ENCODE measurements at places on chromosomes 3 and 15.
A peak's percentile ranks its signal among the peaks of the same experiment; 100 is the strongest.

DNA sequence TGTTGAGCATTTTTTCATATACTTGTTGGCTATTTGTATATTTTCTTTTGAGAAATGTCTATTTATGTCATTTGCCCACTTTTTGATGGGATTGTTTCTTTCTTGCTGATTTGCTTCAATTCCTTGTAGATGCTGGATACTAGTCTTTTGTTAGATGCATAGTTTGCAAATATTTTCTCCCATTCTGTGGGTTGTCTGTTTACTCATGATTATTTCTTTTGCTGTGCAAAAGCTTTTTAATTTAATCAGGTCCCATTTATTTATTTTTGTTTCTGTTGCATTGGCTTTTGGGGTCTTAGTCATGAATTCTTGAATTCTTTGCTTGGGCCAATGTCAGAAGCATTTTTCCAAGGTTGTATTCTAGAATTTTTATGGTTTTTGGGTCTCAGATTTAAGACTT is 251.7 kb downstream of the WNT5A start:
- DNase-seq, result no peak

GRCh38 chr3:171777596-171777995 is 32.7 kb downstream of the PLD1 start:
- no peak for DNase-seq

- DNase-seq, result no peak
Observed at GRCh38 chr3:9214599-9214998, 34.8 kb downstream of the SRGAP3 start.

- DNase-seq, result no peak
Observed at GRCh38 chr3:104805042-104805441, 561.7 kb upstream of the ALCAM start.

DNA sequence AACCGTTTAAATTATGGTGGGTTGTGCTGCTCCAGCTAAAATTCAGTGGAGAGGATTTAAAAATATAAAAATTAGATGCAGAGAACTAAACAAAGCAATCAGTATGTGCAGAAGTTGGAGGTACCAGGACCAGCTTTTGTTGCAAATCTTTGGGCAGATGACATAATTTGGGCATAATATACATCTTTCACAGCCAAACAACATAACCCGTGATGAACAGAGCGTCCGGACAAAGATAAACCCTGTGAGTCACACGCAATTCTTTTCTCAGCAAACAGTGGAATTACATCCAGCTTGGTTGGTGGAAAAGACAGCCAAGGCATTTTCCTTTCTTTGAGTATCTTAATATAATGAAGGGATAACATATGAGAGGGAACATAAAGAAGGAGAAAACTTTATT is 419.4 kb upstream of the ADAMTS9 start:
- DNase-seq, result no peak

- peak; percentile 91 for DNase-seq
Observed at GRCh38 chr15:88904624-88905327, 8.4 kb downstream of the MFGE8 start.

DNA sequence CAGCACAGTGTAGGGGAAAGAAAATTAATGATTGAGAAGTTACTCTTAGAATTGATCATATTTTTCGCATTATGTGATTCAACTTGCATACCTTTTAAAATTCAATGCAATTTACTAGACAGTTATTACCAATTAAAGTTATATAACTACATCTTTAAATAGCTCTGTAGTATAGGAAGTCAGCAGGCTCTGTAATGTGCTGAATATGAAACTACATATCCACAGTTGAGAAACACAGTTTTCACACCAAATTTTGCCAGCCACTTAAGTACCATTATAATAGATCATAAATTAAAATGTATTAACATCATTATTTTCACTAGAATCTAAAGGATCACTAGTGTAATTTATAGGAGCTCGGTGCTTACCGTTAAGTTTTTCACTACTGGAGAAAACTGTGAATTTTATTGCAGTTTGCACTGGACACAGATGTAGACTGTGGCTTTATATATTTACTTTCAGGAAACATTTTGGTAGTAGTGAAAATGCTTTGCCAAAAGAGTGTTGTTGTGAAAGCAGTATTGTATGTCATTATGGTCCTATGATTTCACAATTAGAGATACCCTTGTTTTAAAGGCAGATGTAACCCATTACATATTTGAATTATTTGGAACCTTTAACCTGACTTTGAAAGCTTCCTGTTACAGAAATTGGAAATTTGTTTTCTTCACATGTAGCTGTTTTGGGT is 113.6 kb downstream of the PLCL2 start:
- no peak for DNase-seq

DNA sequence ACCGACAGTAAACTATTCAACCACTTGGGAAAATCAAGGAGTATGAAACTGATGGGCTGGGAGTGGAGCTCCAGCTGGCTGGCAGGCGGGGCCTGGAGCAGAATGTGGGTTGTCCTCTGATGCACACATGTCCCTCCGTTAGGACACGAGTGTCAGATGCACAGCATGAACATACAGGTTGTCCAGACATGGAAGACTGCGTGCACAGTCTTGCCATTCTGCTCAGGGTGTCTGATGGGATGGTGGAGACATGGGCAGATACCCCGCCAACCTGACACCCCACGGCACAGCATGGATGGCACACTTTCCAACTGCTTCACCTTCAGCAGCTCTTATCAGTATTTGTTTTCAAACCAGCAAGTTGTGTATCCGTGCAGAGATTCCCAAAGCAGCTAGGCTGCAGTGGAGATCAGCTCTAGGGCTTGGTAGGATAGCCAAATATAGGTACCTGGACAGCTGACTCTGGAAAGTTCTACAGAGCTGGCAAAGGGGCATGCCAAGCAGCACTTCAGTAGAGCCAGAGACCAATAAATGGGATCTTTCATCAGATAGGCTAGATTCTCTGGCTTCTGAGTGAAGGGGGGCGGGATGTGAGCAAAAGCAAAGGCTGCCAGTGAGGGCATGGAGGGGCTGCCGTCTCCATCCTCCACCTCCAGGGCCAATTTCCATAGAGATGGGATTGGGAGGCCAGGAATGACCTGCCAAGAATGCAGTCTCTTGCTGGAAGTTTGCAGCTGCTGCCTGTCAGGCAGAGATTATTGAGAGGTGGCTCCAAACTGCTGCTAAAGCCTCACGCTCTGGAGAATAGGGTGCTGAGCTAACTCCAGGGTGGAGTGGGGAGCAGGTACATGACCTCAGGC is 47.2 kb upstream of the KY start:
- no peak for DNase-seq

- DNase-seq, result no peak
Observed at GRCh38 chr3:64575211-64575844, 112.5 kb downstream of the ADAMTS9 start.

DNA sequence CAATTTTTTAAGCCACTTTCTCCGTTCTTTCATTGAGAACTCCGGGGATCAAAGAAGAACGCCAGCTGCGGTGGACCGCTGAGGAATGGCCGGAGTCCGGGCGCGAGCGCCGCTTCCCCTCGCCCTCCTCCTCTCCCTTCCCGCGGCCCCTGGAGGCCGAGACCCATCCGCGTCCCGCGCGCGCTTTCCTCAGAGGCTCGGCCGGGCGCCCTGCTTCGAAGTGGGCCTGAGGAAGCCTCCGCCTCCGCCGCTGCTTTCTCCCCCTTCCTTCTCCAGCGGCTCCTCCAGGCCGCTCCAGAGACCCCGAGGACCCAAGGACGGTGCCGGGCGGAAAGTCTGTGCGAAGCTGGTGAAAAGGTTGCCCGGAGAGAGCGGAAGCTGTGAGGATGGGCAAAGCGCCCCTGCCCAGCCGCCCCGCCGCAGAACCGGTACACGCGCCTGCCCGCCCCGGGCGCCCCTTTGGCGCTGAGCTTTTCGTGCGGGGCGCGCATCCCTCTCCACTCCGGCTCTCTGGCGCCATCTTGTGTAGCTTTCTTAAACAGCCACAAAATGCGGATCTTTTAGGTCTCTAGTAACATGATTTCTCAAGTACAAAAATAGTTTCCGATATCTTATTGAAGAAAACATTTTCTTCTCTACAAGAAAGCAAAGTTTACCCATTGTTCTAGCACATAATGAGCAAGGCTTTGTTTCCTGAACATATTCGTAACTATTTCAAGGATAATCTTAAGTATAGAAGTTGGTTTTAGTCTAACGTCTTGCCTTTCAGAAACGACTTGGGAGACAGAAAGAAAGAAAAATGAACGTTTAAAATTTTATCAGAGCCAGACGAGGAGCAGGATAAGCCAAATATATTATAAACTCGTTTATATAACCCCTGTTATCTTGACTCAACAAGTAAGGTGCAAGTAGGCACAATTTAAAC is 59.2 kb upstream of the FAM174B start:
- DNase-seq, result peak; percentile 27

DNA sequence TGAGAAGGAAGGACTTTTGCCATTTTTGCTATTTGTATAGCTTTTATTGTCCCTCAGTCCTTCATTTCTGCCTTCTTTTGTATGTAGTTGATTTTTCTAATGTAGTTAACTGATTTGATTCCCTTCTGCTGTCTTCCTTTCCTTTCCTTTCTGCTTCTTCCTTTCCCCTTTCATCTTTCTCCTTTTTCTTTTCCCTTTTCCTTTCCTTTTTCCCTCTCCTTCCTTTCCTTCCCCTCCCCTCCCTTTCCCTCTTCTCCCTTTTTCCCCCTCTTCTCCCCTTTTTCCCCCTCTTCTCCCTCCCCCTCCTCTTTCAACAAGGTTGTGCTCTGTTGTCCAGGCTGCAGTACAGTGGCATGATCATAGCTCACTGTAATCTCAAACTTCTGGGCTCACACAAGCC is 59.0 kb downstream of the CHCHD6 start:
- no peak for DNase-seq

- DNase-seq, result no peak
Observed at GRCh38 chr3:157077565-157077991, 82.4 kb downstream of the CCNL1 start.

DNA sequence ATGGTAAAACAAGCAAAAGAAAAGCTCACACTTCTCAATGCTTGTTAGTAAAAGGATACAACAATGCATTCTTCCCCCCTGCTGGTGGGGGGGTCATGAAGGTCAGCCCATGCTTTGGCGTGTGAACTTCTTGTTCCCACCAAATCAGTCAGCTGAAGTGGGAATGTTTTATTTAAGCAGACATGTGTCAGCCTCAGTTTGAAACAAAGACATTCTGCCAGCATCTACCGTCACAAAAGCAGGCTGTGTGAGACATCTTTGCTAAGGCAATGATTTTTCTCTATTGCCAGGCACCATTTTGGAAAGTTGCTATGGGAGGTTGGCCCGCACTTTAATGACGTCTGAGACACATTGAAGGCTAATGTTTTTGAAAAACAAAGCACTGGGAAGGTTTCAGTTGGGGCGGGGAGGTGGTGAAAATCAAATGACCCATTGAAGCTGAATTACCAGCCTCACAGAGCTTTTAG is 206.6 kb downstream of the TLE3 start:
- DNase-seq, result no peak

DNA sequence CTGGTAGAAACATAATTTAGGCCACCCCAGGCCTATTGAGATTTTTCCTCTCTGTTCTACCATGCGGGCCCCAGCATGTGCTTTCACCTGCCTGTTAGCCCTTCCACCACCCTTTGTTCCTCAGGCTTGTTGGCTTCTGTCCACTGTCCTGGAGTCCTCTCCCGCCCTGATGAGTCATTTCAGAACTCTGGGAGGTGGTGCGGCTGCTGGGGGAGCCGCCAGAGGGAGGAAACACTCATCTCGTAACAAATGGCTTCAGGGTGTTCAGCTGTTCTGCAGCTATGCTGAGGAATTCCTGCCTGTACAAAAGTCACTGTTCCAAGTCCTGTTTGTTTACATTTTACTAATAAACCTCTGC is 36.3 kb downstream of the LRTM1 start:
- no peak for DNase-seq

DNA sequence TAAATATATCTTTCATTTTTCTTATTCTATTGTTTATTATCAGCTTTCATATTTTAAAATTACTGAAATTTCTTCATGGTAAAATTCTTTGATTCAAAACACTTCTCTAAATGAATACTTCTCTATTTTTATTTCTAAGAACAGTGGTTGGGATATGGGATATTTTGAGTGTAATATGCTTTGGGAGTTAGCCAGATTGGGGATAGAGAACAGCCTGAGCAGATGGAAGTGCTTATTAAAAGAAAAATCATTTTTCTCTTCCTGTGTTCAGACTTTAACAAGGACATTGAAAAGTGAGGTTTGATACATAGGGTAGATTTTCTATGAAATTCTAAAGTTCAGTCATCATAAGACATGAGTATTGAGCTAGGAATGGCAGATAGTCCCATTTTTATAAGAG is 84.8 kb downstream of the COL6A5 start:
- no peak for DNase-seq

DNA sequence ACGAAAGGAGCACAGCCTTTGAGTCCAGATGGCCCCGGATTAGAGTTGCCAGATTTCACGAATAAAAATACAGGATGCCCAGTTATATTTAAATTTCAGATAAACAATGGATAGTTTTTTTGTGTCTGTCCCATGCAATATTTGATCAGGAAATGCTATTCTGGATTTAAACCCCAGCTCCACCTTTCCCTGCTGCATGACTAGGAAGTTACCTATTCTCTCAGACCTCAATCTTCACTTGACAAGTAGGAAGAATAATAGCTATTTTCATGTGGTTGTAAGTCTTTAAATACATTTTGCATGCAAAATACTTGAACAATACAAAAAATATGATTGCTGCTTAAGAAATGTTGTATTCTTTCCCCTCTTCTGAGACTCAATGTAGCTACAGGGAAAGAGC is 125.3 kb upstream of the P2RY1 start:
- no peak for DNase-seq

DNA sequence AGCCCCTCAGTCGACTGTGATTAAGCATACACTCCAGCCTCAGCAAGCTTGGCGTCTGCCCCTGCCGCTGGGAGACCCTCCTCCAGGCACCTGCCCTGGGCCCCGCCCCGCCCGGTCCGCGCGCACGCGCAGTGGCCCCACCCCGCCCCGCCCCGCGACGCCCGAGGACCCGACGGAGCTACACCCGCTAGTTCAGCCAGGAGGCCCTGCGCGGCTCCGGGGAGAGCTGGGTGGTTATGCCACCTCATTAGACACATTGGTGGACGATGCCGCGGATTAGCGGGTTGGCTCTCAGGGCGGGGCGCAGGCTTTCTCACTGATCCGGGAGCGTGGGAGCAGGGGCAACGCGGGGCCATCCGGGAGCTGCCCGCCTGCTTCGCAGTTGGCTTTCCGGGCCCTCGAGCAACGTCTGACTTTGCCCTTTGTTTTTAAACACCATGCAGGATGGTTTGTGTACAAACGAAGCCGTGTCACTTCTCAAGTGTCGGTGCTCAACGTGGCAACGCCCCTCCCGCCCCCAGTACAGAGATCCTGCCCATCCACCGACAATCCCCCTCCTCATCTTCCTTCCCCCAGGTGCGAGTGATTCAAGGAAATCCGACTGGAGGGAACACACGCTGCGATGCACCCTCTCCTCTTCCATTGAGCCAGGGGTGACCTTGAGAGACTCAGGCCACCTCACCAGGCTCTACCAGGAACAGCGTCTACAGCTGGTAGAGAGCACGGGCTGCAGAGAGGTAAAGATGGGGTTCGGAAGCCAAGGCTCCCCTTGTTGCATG is 109.3 kb downstream of the SHQ1 start:
- peak; percentile 50 for DNase-seq

DNA sequence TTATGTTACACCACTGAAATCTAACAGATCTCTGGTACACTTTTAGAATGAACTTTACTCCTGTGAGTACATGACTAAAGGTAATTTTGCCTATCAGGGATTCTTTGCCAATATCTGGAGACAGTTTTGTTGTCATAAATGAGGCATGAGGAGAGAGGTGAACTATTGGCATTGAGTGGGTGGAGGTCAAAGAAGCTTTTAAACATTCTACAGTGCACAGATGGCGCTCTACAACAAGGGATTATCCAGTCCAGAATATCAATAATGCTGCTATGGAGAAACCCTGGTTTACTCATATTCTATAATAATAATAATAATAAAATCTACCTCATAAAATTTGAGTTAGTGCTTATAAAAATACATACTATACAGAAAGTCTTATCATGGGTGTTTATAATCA is 702.3 kb downstream of the SI start:
- no peak for DNase-seq

- no peak for DNase-seq
Observed at GRCh38 chr3:45171283-45171682, 25.1 kb upstream of the CDCP1 start.

All from stimulated activated CD4-positive, alpha-beta T cell treated with anti-CD3 and anti-CD28 coated beads, TNF-alpha, amount 100 ng/mL, for 1 hour (primary cell).